ENCODE measurements at places on chromosomes 4 and X.

DNA sequence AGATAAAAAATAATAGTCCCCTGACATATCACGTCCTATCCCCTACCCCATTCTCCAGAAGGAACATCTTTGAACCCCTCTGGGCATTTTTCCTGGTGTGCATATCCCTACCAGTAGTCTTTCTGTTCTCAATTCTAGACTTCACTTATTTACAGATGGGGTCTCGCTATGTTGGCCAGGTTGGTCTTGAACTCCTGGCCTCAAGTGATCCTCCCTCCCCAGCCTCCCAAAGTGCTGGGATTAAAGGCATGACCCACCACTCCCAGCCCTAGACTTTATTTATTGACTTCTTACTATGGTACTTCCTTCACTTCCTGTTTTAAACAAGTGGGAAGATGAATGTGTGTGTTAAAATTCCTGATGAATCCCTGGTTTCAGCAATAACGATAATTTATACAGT lies 612 bp upstream of the RRAGB start:
- DNase-seq = no peak

- DNase-seq = no peak
Observed at GRCh38 chr4:93495346-93495745, 333.2 kb upstream of the ATOH1 start.

DNA sequence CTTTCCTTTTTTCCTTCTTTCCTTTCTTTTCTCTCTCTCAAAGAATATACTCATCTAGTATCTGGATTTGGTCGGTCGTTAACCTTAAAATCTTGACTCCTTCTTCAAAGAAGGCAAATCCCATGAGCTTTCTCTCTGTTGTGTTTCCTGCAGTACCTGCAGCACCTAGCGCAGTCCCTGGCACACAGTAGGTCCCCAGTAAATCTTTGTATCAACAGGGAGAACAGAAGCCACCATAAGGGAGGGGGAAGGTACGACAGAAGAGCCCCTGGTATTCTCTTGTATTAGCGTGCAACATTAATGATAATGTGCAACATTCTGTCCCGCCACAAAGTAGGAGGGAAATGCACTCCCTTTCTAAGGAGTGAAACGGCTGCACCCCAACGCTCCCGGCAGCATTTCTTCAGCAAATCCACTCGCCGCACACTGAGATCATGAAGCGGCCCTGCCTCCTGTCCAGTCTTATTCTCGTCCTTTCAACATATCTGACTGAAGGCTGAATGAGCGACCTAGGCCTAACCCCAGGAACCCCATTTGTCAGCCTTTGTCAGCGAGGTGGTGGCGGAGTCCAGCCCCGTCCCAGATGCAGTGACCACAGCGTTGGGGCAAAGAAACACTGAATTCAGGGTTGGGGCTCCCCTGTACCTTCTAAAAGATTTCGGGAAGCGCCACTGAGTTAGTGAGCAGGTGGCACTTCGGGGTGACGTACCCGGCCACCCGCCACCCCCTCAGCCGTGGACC lies 133.7 kb downstream of the AMELX start:
- no peak for DNase-seq

DNA sequence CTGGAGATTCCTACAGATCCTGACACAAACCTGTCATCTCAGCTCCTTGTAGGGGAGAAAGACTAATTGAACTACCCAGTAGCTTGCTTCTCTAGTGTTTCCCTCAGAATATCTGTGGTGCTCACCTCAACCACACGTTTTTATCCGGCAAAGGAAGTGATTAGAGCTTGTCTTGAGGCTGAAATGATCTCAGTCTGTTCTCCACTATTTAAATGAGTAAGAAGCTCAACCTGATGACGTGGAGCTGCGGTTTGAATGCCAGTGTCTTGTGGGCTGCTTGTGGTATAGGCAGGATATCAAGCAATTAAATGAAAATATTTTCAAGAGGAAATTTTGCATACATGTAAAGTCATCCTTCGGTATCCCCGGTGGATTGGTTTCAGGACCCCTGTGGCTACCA lies 270.2 kb downstream of the TLL1 start:
- DNase-seq = peak; percentile 4

Measured in foreskin fibroblast (primary cell).